Activated CD4-positive, alpha-beta T cell treated with anti-CD3 and anti-CD28 coated beads for 1 hour (primary cell): ENCODE measurements at places on chromosomes 7 and 10.

DNA sequence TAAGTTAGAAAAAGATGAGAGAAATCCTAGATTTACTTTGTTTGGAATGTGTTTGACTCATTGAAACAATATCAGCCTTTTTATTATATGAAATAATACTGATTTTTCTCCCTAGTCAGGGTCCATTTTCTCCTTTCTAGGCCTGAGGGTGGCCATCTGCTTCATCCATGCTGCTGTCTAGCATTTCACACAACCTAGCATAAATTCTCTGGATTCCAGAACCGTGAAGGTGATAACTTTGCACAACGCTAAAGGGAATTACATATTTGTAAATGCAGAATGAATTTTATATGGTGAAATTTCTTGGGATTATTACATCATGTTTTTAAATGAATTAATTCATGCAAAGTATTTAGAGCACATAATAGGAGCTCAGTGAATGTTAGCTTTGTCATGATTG lies 505.1 kb downstream of the INHBA start:
- no peak for DNase-seq

- peak; percentile 13 for DNase-seq
Observed at GRCh38 chr10:14325325-14325955, 5.3 kb downstream of the FRMD4A start.

- no peak for DNase-seq
Observed at GRCh38 chr10:99058762-99059161, 176.9 kb downstream of the HPSE2 start.

- DNase-seq = no peak
Observed at GRCh38 chr7:28413011-28413410, 693 bp downstream of the CREB5 start.

DNA sequence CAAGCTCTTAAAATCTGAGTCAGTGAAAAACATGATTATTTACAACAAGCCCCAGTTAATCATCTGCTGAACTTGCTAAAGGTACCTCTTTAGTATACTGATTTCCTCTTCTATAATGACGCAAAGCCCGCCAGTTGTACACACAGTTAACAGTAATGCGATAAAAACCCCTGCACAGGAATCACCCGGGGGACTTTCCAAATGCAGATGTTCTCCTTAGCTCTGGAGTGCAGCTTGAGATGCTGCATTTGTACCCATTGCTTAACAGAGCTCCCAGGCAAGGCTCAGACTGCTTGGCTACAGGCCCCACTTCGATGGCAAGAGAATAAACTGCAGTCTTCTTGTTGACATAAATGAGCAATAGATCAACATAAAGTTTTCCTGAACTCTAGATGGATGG lies 279.6 kb upstream of the HGF start:
- no peak for DNase-seq

DNA sequence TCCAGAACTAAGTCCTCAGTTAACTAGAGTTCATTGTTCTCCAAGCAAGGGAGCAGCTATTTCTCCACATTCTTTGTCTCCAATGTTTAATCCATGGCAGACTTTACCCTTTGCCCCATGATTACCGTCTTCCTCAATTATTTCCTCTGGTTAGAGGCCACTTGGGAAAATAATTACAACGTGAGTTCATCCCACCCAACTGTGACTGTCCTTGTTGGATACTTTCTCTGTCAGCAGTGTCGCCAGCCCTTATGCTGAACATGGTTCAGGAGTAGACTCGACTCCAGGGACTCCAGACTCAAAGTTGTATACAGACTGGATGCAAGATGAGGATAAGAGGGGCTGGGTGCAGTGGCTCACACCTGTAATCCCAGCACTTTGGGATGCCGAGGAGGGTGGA lies 17.1 kb upstream of the SEPHS1 start:
- DNase-seq = no peak

DNA sequence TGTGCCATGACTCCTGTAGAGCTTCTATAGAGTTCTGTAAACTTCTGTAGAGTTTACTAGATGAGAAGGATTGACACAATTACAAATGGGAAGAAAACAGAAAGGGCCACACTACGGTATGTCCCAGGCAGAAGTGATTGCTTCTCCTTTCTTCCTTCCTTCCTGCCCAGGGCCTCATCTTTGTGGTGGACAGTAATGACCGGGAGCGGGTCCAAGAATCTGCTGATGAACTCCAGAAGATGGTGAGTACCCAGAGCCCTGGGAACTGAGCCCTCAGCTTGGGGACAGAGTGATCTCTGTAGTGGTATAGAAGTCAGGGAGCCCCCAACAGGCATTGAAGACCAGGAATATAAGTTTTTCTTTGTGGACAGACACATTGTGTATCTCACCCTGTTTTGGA lies 1.7 kb downstream of the ARF5 start:
- no peak for DNase-seq

- DNase-seq = no peak
Observed at GRCh38 chr10:47283848-47284247, 16.1 kb upstream of the GDF10 start.

DNA sequence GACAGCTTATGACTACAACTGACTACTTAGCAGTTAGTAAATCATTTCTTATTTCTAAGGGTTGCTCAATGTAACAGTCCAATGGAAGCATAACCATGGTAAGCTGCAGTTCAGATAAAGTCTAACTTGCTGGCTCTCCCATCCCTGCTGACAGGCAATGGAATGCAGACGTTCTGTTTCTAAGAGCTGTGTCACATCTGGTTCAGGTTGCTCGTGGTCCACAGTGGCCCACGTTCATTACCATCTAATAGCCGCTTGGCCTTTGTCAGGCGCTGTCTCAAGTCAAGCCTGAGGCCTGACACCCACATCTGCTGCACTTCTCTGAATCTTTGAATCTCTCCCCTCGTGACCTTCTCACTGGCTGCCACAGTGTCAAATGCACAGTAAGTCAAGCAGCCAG lies 240.8 kb downstream of the FGFR2 start:
- DNase-seq = no peak

DNA sequence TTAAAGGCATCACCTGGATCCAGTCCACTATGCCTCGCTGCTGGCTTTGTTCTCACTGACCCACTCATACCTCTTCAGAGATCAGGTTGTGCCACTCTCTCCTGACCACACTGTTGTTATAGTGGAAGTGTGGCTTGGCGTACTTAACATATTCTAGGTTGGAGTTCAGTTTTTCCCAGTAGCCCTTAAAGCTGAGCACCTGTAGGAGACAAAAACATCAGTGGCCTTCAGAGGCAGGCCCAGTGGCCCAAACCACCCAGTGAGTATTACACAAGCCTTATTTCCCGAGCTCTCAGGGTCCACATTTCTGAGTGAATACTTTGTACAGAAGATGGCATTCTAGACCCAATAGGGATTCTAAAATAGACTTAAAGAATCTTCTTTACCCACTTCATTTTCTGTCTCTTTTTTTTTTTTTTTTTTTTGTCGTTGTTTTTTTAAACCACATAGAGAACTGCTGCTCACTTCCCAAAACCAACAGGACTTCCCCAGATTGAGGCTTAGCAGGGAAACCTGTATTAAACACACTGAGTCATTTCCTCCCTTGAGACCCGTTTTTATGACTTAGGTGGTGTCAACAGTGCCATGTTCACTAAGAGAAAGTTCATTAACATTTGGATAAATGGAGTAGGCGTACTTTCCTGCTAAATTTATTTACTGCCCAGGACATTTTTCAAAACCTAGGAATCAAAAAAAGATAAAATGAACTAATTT lies 85.8 kb downstream of the GSAP start:
- no peak for DNase-seq

- no peak for DNase-seq
Observed at GRCh38 chr7:69603937-69604494, 5.7 kb downstream of the AUTS2 start.

DNA sequence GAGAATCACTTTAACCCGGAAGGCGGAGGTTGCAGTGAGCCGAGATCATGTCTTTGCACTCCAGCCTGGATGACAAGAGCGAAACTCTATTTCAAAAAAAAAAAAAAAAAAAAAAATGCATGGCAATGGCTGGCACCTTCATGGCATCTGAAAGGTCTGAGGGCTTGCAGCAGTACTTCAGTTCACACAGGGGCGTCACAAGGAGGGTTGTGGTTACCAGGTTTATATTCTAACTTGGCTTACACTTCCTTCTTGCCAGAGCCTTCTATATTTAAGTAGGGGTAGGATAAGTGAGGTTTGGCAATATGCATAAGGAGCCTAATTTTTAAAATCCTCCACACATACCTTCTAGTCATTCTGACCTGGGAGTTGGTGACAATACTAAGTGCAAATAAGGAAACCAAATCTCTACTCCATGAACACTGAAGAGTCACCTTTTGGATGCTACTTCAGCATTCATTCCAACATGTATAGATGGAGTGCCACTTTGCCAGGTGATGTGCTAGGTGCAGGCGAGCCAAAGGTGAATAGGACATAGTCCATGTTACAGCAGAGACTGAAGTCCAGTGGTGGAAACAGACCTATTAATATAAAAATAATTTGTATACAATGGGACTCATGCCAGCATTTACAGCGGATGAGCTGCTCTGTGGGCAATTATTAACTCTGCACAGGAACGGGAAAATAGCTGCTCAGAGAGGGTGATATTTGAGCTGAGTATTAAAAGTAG lies 57.8 kb upstream of the PDCD4 start:
- DNase-seq = no peak

GRCh38 chr7:99953649-99954048 lies 22.2 kb downstream of the AZGP1 start:
- DNase-seq = no peak

DNA sequence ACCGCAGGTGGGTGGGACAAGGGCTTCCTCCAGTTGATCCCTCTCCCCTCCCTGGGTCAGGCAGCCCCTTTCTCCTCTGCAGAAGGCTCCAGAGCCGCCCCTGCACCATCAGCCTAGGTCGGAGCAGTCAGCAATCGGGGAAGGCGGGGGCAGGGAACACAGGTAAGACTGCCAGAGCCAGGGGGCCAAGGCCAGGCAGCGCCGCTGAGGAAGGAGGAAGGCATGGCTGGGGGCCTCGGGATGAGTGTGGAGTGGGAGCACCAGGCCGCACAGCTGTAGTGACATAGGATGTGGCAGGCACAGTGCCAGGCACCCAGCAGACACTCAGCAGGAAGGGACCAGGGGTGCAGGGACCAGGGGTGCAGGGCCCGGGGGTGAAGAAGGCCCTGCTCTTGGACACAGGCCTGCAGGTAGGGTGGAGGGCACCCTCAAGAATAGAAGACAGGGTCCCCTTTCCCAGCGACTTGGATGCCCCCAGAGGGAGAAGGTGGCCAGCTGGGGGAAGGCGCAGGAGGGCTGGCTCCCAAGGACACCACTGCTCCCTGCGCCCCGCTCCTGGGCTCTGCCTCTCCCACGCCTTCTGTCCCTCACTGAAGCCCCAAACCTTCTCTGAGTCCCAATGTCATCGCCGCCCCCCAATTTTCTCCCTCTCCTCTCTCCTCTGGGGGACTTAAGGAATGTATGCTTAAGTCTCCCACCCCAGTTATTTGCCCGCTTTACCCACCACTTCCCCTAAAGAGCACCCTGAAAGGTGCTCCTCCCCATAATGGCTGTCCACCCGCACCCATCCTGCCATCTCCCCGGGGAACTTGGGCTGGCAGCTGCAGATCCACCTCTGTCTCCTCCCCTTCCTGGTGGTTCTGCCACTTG lies 38.5 kb downstream of the CAMK2B start:
- peak; percentile 7 for DNase-seq

DNA sequence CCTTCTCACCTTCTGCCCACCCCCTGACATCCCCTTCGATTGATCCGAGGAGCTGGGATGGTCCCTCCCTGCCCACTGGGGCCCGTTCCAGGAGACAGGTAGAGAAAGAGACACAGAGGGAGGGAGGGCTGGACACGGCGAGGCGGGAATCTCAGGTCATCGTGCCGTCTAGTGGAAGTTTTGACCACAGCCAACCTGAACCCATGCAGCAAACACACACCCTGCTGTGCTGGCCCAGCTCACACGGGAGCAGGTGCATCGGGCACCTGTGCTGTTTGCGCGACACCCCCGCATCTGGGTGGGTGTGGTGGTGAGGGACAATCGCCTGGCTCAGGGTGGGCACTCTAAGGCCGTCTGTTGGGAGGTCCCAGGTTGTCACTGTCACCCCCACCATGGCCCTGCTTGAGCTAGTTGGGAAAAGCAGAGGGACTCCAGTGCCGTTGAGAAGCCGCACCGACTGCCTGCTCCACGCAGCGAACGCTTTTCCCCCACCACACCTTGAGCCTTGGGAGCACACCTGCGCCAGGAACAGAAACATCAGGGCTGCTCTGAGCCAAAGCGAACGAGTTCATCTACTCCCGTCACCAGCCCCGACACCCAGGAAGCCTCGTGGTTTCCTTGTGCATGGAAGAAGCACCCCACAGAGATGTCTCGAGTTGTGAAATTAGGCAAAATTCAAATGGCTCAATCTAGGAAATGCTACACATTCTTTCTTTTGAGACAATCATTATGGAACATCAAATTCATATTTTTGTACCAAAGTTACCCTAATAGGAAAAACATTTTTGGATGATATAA lies 285.8 kb downstream of the DNAJB6 start:
- DNase-seq = no peak

DNA sequence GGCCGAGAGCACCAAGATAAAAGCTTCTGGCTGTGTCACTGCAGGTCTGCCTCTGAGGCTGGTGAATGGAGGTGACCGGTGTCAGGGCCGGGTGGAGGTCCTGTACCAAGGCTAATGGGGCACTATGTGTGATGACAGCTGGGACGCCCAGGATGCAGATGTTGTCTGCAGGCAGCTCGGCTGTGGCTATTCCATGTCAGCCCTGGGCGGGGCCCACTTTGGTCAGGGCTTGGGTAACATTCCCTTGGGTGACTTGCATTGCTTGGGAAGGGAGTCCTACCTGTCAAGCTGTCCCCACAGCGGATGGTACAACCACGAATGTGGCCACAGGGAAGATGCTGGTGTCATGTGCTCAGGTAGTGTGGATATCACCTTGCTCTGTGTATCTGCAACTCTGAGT lies 8.0 kb downstream of the DMBT1 start:
- no peak for DNase-seq

GRCh38 chr7:108430664-108431063 lies 25.6 kb downstream of the NRCAM start:
- no peak for DNase-seq

DNA sequence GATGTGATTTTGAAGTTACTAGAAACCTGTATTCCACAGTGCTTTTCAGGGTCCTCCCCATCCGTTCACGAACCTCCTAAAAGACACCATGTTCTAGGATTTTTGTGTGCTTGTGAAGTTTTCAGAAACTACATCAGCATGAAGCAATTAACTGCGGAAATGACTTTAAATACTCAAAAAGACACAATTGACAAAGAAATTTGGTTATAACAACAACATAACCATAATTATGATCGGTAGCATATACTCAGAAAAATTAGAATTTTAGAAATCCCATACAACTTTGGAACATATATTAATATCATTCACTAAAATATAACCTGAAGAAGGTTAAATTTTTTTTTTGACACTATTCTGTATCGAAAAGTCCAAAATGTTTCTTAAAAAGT lies 43.8 kb upstream of the FAM20C start:
- DNase-seq = no peak

- DNase-seq = no peak
Observed at GRCh38 chr10:44845361-44846175, 65.6 kb upstream of the TMEM72 start.

- DNase-seq = no peak
Observed at GRCh38 chr7:50556247-50556991, 8.8 kb downstream of the DDC start.

- no peak for DNase-seq
Observed at GRCh38 chr10:87066178-87066577, 28.5 kb downstream of the GLUD1 start.
